ENCODE measurements at places on chromosomes 16 and 17.
A peak's percentile ranks its signal among the peaks of the same experiment; 100 is the strongest.

DNA sequence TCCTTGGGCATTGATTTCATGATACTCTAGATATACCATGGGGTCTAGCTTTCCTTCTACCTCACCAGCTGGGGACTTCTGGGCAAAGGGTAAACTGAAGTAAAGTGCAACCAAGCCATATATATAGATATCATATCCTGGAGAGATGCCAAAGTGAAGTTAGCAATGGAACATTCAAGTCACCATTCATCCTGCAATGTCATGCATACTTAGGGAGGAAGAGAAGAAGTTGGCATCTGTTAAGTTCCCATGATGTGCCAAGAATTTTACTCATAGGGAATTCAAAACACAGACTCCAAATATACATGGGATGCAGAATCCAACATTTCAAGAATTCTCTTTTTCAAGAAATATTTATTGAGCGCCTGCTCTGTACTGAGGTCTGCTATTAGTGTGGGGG, 399.8 kb downstream of the HS3ST4 start:
- DNase-seq: no peak

DNA sequence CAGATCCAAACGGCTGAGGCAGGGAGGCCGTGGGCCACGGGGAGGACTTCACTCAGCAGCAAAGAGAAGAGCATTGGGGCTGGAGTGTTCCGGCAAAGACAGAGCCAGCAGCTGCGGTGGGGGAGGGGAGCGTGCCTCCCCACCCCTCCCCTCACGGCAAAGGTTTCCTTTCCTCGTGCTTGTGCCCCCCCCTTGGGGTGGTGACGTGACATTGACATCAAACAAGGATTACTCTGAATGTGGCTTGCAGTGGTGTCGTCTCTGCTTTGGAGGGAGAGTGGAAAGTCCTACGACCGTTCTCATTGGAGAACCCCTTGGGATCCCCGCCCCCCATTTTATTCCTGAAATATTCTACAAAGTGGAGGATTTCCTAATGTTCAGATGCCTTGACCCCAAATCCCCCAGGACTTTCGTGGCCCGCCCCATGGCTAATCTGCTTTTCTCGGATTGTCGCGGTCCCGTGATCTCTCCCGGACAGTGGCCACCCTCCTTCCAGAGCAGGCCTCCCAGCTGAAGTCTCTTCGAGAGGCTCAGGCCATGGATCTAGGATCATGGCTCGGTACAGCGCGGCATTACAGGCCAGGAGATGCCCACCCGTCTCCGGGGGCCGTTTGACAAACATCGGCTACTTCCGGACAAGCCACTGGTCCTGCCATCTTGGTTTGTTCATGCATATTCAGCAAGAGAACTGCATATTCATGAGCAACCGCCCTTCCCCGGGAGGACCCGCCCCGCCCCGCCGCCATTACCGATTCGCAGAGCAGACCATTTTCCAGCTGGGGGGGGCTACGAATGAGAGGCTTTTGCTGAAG, 705 bp upstream of the POLR2A start:
- peak; percentile 96 for DNase-seq

DNA sequence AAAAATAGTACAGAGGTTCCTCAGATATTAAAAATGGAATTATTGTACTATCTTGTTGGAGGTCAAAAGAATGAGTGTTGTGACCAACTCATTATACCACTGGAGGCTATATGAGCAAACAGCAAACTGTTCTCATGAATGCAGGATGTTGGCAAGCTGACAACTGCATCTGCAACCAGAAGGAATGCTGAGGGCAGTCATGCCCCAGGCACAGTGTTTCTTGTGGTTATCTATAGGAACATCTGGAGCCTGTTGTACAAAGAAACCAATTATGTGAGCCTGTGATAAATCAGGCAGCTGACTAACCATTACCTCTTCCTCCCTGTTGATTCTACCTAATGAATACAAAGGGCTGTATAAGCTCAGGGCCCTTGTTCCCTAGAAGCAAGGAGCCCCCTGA, 2057.1 kb downstream of the TP53TG3F start:
- no peak for DNase-seq

GRCh38 chr17:43400943-43401717, 2.3 kb downstream of the ARL4D start:
- DNase-seq: no peak

GRCh38 chr17:18235743-18236256, 10.4 kb downstream of the LLGL1 start:
- DNase-seq: no peak

DNA sequence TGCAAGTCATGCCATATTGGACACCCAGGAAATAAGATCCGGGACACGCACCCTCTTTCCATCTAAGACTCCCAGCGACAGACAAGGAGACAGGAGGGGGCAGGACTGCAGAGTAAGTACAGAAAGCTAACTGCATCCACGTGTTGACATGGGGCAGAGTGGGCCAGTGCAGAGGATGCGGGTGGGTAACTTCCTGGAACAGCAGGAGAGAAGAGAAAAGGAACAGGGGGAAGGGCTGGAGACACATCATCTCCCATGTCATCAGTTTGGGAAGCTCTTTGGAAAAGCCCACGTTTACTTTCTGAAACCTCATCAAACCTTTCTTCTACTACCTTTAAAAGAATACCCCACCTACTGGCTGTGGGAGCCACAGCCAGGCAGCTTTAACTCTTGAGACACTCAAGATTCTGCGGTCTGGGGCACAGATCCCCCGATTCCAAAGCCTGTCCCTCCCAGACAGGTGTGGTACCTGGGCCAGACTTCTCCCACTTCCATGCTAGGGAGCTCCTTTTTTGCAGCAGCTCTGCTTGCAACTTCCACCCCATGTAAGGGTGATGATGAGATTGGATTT, 273.5 kb upstream of the RPL38 start:
- DNase-seq: no peak

DNA sequence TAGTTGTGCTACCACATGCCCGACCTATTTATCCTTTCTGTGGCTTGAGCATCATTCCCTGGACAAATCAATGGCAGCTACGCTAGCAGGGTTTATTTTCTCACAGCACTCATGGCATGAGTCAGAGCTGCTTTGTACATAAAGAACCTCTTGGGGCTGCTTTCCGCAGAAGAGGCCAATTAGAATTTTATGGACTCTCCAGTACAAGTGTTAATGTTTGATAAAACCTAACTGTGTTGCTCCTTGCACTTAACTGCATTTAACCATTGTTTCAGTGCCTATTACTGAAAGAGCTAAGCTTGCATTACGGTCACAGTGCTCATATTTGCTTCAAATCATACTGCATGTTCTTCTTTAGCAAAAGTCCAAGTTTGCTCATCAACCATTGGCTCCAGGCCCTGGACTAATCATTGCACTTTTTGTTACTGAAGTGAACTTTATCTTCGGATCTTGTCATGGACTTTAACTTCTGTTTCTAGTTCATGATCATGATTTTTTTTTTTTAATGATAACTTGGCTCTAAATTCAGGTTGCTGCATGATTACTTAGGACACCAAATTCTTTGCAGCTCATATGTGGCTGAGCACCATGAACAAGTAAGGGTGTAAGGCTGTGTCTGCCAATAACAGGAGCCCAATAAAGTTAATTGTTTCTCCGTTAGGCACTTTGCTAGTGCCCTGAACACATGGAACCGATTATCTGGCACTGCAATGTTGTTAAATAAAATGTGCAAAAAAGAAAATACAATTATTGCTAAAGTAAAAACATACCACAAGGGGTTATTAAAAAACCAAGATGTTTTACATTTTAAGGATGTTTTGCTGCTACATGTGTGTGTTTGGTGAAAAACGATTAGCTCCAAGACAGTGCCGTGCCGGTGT, 492.2 kb downstream of the KCNJ2 start:
- DNase-seq: no peak

- DNase-seq: no peak
These were observed 21.3 kb downstream of the SLC7A5 start for GRCh38 chr16:87847785-87848675.

- peak; percentile 62 for DNase-seq
These were observed 5.8 kb upstream of the ALDH3A1 start for GRCh38 chr17:19753661-19754463.

- DNase-seq: peak; percentile 80
These were observed 38.8 kb upstream of the BHLHA9 start for GRCh38 chr17:1231456-1231855.

DNA sequence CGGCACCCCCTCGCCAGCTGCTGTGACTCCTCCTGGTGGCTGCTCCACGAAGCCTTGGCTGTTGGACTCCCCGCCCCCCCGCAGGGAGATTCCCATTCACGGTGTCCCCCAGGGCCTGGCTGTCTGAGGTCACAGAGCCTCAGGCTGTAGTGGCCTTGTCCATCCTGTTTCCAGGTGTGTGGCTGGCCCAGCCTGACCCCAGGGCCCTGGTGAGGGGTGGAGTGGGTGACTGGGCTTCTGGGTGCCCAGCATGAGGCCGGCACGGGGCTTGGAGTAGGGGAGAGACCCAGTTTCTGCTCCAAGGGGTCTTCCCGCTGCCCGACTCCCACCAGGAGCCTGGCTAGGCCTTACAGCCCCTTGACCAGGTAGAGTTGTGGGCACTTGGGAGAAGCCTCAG, 10.4 kb downstream of the PRSS27 start:
- no peak for DNase-seq

DNA sequence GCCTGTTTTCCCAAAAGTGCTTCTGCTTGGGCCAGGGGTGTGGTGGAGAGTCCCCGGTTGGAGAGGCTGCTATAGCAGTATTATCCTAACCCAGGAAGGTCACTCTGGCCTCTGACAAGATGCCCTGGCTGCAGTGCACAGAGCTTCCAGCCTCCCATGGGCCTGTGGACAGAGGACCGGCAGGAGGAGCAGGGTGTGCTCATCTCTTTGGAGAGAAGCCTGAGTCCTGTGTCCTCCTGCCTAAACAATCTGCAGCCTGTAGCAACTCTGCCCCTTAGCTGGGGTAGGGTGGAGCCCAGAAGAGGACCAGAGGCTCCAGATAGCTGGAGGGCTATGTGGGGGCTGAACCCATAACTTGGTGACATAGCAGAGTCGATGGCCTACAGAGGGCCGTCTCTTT, 78.0 kb downstream of the MPRIP start:
- DNase-seq: peak; percentile 25

GRCh38 chr16:85640585-85640984, 27.5 kb downstream of the GSE1 start:
- no peak for DNase-seq

- peak; percentile 79 for DNase-seq
These were observed 20.5 kb downstream of the CDC42EP4 start for GRCh38 chr17:73291260-73291801.

DNA sequence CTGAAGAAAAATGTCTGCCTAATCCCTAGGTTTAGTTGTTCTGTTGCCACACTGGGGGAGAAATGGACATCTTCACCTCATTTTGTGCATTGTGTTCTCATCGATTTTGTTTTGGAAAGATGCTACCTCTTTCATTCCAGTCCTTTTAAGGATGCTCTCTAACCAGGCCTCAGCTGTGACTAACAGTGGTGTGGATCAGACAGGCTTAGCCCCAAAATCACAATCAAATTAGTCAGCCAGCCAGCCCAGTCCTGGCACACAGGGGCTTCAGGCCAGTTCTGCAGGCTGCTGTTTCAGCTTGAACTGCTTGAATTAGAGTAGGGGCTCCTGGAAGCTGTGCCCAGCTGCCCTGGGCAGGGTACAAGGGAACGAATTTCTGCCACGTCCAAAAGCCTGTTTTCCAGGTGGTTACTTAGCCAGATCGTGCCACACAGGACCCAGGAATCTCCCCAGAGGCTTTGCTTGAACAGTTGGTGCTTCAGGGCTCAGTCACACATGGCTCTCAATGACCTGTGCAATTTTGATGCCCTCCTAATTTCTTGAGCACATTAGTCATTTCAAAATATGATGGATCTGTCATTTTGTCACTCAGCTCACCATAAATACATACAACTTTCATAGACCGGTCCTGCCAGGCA, 60.7 kb downstream of the CLEC16A start:
- no peak for DNase-seq

DNA sequence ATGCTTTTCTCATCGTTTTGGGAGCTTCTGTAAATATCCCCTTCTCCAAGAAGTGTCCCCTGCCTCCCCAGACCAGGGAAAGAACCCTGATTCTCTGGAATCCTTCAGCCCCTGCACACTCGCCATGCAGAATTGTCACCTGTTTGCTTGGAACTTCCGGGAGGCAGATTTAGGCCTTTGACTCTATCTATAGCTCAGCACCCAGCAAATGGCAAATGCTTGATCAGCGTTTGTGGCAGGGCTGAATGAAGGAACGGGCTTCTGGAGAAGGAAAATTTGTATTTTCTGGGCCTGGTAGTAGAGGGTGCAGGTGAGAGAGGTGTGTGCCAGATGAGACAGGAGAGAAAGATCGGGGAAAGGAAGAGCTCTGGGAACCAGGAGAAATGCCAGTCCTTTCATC, 18.3 kb upstream of the CACNG4 start:
- DNase-seq: no peak

DNA sequence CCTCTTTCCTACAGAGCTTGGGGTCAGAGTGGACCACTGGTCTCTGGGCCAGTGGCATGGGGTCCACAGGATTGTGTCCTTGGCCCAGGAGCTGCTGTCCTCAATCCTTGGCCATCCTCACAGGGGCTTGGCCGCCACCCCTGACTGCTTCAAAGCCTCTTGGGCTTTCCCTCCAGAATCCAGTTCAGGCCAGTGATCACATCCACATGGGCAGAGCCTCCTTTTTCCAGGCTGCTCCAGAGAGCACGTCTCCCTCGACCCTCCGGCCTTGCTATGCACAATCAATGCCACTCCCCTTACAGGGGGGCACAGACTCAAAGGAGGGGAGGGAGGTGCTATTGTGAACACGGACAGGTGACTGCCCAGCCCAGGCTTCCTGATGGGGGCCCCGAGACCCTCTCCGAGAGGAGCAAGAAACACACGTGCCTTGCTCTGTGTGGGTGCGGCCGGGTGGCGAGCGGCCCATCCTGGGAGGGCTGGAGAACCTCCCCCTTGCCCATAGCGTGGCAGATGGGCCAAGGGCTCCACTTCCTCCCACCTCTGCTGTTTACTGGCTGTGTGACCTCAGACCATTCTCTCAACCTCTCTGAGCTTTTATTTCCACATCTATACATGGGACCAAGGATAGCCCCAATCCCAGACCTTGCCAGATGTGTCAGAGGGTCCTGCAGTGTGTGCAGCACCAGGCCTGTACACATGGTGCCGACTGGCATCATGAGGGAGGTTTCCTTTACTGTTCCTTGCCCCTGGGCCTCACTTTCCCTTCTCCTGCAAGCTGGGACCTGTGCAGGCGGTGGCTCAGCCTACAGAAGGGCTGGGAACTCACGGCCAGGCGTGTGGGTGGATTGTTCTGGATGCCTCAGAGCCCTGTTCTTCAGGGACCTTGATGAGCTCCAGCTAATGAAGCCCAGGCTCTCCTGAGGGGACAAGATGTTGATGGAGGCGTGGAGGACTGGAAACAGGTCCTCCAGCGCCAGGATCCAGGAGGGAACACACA, 229.0 kb upstream of the GSE1 start:
- peak; percentile 61 for DNase-seq

DNA sequence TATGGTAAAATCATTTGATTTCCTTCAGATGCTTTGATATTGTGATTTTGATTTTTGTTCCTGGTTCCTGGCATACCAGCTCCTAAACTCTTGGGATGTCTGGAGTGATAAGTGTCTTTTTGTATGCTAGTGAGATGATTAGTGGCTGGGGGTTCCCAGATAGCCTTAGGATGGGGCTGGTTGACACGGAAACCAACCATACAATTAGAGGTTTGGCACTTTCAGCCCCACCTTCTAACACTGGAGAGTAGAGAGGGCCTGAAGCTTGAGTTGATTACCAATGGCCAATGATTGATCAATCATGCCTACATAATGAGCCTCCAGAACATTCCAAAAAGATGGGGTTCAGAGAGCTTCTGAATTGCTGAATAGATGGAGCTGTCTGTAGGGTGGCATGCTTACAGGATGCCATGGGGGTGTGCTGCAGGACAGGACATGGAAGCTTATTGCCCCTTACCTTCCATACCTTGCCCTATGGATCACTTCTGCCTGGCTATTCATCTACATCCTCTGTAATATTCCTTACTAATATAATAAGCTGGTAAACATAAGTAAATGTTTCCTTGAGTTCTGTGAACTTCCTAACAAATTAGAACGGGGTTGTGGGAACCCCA, 22.8 kb downstream of the RNF112 start:
- no peak for DNase-seq

All from Right ventricle myocardium inferior (tissue), 1 donor.